ENCODE measurements at places on chromosomes 7 and 10.

- no peak for DNase-seq
Observed at GRCh38 chr10:53786236-53786900, 1013.8 kb upstream of the MBL2 start.

DNA sequence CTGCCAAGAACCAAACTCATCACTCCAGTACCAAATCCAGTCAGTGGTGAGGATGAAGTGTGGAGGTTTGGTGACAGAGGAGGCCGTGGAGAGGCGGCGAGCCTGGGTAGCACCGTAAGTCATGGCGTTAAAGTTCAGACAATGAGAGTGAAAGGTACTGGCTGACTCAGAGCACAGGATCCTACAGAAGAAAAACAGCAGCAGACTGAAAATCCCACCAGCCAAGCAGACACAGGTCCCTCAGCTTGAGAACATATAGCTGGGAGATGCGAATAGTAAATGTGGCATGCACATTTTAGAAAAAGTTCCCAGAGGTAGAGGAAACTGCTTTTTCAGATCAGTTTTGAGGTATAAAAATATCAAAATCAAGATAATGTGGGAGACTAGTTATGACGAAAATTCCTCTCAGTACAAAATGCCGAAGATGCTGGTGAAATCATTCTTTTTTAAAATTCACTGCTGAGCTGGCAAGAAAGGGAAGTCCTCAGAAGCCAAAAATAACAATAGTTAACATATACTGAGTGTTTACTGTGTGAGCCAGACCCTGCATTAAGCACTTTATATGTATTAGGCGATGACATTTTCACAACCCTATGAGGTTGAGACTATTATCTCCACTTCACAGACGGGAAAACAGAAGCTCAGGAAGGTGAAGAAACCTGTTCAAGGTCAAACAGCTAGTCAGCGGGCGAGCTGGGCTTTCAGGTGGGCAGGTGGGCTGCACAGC, 20.9 kb downstream of the PARP12 start:
- no peak for DNase-seq

GRCh38 chr7:96300502-96300901, 21.4 kb downstream of the SLC25A13 start:
- no peak for DNase-seq

- DNase-seq: no peak
Observed at GRCh38 chr7:132292803-132293202, 283.5 kb downstream of the PLXNA4 start.

- DNase-seq: no peak
Observed at GRCh38 chr7:37440738-37441385, 7.8 kb downstream of the ELMO1 start.

DNA sequence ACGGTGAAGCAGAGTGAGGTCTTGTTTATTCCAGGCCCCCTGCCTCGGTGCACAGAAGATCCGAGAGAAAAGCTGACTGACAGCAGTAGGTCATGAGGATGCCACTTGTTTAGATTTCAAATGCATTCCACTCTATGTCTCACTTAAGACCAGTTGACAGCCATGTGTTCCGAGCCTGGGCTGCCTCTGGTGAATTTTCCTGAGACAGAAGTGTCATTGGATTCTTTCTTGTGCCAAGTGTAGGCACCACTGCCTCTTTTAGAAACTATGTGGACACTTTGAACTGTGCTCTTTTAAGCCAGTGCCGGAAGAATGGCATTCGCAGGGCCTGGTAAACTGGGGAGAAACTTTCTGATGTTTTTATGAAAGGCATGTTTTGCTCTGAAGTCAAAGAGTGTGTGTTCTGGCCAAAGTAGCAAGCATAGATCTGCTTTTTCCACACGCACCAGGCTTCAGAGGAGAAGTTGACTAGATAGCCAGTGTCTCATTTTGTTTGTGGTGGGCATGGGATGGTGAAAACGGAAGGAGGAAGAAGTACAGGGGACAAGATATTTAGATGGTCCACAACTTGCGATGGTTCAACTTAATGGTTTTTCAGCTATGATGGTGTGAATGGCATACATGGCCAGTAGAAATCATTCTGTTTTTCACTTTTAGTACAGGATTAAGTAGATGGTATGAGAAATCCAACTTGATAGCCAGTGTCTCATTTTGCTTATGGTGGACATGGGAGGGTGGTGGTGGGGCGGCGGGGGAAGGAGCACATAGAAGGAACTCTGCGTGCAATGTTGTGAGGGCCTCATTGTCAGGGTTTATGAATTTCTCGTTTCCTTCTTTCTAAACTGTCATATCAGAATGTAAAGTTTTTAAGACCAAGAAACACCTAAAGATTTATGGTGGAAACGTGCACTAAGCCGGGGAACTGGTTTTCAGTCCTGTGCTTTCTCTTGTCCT, 41.5 kb downstream of the CYP17A1 start:
- no peak for DNase-seq
